ENCODE measurements at places on chromosomes 13 and 19. TPM values are rescaled to one million over a fixed set of nuclear protein-coding genes. Genes with fewer than 3 reads are reported as not detected.

CLEC17A gene
- not detected for total RNA-seq

C19orf67 gene
- total RNA-seq: not detected

ZNF763 gene
- 0.33 TPM for total RNA-seq

KLHL1 gene
- total RNA-seq: not detected

TSPAN16 gene
- total RNA-seq: not detected

ZNF71 gene
- total RNA-seq: 8.3 TPM

Measured in melanocyte of skin (primary cell).